NCI-H748 treated with DMSO at 0.1 percent for 48 hours (cell line): ENCODE measurements at places on chromosomes 6 and 20.

GRCh38 chr6:26140254-26140966, 53.2 kb downstream of the HFE start:
- no peak for DNase-seq

- DNase-seq = no peak
These were observed 16.4 kb downstream of the RNF217 start for GRCh38 chr6:124978451-124979293.

GRCh38 chr6:16405375-16405774, 167.0 kb downstream of the GMPR start:
- no peak for DNase-seq

DNA sequence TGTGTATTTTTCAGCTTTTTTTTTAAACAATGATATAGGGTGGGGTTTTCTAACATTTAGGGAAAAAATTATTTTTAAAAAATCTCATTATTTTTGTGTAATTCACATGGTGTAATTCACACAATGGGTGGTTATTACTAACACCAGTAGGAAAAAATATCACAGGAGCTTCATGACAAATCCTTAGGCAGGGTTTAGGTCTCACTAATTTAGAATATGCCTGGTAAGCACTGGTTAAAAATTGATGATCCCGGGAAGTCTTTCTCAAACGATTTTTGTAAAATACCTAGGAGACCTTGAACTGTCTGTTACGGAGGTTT, 29.5 kb upstream of the ZNF217 start:
- no peak for DNase-seq

- no peak for DNase-seq
These were observed 101.4 kb downstream of the LIN28B start for GRCh38 chr6:105058316-105058715.

DNA sequence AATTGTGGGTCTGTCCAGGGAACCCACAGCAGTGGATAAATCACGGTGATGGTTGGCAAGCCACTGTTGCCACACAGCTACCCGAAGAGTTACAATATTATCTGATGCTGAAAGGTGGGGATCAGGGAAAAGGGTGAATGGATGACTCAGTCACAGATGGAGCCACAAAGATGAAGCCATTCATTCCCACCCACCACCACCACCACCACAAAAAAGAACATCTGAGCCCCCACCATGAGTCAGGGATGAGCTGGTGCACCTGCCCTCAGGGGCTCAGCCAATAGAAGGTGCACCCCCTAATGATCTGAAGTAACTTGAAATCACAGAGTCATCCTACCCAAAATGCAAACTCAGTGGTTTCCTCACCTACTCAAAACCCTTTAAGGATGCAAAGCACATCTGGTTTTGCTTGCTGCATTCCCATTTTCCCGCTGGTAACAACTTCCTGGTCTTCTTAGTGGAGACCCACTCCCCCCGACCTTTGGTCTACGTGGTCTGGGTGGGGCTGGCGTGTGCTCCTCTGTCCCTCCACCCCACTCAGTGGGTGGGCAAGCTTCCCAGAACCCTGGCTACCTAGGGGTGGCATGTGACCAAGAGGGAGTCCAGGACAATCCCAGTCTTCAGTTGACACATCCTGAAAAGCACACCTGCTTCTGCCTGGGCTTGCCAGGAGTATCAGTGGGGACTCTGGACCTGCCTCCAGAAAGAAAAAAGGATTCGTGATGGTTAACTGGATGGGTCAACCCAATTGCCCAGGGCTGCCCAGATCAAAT, 125.5 kb downstream of the ANKRD60 start:
- no peak for DNase-seq

- peak; percentile 21 for DNase-seq
These were observed 11.4 kb upstream of the VEGFA start for GRCh38 chr6:43758617-43759050.

DNA sequence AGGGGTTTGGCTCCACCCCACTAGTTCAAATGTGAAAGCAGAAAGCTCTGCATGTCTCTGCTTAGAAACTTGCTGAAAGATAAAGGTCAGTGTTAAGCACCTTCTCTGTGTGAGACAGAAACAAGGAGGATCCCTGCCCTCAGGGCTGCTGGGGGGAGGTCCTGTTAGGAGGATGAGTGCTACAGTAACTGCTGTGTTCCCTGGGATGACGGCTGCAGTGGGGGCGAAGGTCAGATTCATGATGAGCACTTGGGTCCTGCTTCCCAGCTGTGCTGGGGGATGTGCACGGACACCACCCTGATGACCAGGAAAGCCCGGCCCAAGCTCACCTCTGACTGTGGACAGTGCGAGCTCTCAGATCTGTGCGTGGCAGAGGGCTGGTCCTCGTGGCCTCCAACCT, 252.6 kb downstream of the DLL1 start:
- no peak for DNase-seq

DNA sequence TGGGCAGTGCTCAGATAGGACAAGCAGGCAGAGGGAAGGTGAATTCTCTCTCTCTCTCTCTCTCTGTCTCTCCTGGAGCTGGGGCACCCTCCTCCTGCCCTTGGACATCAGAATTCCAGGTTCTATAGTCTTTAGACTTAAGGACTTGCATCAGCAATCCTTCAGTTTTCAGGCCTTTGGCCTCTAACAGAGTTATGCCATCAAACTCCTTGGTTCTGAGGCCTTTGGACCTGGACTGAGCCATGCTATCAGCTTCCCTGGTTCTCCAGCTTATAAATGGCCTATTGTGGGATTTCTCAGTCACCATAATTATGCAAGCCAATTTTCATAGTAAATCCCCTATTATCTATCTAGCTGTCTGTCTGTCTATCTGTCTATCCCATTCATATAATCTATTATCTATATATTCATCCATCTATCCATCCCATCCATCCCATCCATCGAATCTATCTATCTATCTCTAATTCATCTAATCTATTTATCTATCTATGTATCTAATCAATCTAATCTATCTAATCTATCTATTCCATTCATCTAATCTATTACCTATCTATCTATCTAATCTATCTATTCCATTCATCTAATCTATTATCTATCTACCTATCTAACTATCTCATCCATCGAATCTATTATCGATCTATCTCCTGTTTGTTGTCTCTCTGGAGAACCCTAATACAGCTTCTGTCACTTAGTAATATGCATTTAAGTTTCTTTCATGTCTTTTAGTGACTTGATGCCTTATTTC, 48.2 kb upstream of the HIVEP1 start:
- DNase-seq = no peak

DNA sequence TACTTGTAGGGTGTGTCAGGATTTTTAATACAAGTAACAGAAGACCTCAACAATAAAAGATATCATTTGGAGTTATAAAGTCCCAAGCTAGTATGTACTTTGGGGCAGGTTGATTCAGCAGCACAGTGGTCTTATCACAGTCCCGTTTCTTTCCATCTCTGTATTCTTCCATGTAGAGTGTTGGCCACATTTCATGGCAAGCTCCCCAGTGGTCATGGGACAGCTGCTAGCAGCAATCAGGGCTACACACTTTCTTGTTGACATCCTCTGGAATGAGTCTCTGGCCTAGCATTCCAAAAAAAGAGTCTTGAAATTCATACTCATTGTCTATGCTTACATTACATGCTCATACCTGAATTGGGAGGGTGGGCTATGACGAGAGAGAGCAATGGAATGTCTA, 53.2 kb downstream of the SOBP start:
- DNase-seq = no peak

DNA sequence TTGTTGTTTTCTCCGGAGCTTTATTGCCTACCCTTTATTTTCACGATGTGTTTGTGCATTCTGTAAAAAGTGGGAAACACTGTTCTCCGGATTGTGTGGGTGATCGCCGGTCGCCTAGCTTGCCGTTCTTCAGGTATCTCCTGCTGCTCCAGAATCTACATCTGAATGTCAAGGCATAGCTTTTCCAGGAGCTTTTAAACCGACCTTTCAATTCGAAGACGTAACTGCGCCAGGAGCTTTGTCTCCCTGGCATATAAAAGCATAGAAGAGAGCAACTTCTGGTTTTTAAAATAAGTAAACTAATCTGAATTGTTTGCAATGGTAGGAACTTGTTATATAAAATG, 96.0 kb downstream of the HFE start:
- no peak for DNase-seq

- no peak for DNase-seq
These were observed 68.6 kb downstream of the SGK1 start for GRCh38 chr6:134249239-134249758.

- no peak for DNase-seq
These were observed 13.3 kb upstream of the NXT1 start for GRCh38 chr20:23337312-23337711.

DNA sequence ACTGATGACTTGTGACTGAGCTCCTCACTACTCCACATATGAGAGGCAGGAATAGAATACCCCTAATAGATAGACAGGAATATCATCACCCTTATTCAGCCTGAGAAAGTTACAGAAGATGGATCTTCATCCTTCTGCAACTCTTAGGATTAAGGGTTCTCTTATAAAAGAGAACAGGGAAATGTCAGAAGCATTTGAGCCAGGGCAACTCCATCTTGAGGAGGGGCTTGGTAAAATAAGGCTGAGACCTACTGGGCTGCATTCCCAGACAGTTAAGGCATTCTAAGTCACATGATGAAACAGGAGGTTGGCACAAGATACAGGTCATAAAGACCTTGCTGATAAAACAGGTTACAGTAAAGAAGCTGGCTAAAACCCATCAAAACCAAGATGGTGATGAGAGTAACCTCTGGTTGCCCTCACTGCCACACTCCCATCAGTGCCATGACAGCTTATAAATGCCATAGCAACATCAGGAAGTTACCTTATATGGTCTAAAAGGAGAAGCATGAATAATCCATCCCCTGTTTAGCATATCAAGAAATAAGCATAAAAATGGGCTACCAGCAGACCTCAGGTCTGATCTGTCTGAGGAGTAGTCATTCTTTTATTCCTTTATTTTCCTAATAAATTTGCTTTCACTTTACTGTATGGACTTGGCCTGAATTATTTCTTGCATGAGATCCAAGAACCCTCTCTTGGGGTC, 97.9 kb downstream of the PLG start:
- no peak for DNase-seq

DNA sequence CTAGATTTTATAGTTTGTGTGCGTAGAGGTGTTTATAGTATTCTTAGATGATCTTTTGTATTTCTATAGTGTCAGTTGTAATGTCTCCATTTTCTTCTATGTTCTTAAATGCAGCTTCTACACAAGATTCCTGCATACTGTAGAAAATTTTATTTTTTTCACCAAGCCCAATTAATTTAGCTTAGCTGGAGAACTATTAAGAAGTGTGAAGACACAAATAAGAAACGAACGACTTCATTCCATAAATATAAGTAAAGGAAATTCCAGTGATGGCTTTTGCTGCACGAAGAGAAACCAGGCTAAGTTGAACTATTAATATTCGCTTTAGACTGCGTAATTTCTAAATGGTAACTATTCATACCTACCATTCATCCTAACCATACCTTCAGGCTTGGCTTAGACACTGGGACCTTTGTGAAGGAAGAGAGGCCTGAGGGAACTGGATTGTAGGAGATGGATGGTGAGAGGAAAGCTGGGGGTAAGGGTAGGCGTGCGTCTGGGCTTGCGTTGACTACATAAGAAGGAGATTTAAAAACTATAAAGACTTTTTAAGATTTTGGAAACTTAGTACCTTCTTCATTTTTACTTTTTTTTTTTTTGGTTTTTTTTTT, 15.9 kb downstream of the HLA-DOA start:
- no peak for DNase-seq

- no peak for DNase-seq
These were observed 91.9 kb upstream of the LAMP5 start for GRCh38 chr20:9422321-9423057.

DNA sequence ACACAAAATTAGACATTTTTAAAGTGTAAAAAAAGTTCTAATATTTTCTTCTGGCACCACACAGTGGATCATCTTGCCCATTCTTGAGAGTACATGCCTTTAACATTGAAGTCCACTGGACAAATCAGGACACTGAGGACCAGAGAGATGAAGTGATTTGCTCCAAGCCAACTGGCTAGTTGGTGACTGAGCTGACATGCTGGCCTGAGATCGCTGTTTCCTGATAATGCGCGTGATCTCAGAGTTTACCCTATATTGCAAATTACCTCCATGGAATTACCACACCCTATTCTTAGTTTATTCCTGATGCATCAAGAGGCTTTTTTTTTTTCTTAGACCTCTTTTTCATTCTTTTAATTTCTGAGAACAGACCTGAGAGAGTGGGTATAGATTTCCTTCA, 432.8 kb downstream of the CD83 start:
- peak; percentile 23 for DNase-seq

- DNase-seq = no peak
These were observed 47.2 kb downstream of the FILIP1 start for GRCh38 chr6:75446241-75446880.

DNA sequence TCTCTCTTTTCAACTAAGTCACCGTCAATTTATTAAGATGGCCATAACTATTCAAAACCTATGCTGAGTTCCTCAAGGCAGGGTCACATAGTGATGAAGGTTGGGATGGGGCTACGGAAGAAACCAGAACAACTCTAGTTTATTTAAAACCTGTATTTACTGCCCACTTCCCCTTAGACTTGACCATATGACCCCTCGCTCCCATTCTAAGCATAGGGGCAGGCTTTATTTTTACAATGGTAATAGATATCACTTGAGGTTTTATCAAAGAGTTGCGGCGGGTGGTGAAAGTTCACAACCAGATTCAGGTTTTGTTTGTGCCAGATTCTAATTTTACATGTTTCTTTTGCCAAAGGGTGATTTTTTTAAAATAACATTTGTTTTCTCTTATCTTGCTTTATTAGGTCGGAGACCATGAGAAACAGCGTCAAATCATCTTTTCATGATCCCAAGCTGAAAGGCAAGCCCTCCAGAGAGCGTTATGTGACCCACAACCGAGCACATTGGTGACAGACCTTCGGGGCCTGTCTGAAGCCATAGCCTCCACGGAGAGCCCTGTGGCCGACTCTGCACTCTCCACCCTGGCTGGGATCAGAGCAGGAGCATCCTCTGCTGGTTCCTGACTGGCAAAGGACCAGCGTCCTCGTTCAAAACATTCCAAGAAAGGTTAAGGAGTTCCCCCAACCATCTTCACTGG, 5.5 kb downstream of the EDN1 start:
- no peak for DNase-seq

GRCh38 chr6:99522531-99522930, 7.3 kb upstream of the USP45 start:
- DNase-seq = no peak

DNA sequence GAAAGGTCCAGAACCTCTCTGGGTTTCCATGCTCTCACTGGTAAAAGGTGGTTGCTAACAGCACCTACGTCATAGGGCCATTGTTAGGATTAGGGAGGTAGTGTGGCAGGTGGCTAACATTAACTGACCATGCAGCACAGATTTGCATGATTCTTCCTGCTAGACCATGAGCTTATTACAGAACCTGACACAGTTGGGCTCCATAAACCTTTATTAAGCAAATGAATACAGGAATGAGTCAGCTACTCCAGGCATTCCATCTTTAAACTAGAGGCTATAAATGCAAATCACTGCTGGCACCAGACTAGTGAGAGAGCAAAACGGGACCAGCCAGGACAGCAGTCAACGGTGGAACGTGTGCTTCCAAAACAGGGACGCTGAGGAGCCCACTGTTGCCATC, 440.1 kb downstream of the PTPRT start:
- DNase-seq = no peak

GRCh38 chr6:4172368-4172767, 37.0 kb upstream of the ECI2 start:
- no peak for DNase-seq
